ENCODE measurements at places on chromosomes 4 and X. TPM values are rescaled to one million over a fixed set of nuclear protein-coding genes. Genes with fewer than 3 reads are reported as not detected.

Gene KCNE5
- polyA plus RNA-seq, result not detected

DNA sequence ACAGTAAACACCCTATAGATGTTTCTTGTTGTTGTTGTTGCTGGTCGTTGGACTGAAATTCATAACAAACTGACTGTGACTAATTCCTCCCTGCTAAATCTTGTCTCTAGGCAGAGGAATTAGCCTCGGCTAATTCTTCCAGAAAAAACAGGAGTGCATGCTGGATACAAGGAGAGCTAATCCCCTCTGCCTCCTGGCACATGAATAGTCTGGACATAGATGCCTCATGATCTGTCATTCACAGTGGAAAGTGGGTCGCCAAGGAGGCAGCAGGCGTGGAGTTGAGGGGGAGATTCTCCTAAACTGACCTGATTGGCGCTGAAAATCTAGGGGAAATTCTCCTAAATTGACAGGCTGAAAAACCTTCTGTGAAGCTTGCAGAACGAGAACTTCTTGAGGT lies 220.1 kb downstream of the DCTD start:
- no peak for DNase-seq

- no peak for DNase-seq
Observed at GRCh38 chr4:4602468-4602867, 60.6 kb upstream of the STX18 start.

Gene L1CAM
- not detected for polyA plus RNA-seq

Gene GNRHR
- polyA plus RNA-seq, result not detected

DNA sequence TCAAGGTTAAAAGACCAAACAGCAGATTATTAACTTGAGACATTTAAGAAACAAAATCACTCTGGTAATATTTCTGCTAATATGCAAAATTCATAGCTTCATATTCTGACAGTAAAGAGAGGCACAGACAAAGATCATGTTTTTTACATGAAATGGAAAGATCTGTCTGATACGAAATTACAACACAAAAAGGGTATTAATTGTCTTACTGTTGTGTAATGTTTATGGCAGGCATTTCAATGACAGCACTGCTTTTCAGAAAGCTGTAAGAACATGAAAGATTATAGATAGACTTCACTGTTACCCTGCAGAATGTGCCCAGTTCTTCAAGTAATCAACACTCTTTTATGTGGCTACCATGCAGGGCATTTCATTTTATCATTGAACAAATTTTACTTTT lies 15.4 kb downstream of the DCHS2 start:
- DNase-seq, result no peak

DNA sequence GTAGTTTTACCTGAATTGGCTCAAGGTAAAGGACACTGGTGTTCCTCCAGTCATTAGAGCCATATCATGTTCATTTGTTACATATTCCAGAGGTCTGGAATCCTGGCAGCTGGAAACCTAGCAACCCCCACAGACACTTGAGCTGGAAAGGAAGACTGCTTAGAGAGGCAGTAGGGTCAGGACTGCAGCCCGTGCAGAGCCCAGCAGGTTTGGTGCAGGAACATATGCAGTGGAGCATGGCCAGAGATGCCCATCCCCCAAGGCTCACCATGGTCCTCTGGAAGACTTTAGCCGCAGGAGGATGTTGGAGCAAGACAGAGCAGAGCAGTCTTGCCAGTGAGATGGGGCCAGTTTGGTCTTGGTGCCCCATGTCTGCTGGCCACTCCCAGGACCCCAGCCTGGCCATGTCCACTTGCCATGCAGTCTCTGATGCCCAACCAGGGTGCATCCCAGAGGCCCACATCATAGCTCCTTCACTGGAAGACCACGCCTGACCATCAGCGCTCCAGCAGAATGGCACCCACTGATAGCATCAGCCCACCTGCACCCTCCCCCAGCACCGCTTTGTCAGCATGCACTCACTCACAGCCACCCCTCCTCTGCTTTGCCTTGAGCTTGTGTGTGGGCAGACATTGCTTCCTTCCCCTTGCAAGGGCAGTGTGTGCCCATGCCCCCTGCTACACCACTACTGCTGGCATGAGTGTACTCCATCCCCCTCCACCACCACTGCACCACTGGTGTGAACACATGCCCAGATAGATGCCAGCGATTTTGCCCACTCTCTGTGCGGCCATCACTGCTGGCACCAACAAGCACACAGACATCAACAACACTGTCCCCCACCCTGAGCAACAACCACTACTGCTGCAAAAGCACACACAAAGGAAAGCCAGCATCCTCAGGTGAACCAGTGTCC lies 190.3 kb upstream of the SPOCK3 start:
- DNase-seq, result no peak

Gene HDX
- 3.5 TPM for polyA plus RNA-seq

- DNase-seq, result no peak
Observed at GRCh38 chr4:121822796-121823504, 733 bp downstream of the CCNA2 start.

Gene ZNF732
- not detected for polyA plus RNA-seq

DNA sequence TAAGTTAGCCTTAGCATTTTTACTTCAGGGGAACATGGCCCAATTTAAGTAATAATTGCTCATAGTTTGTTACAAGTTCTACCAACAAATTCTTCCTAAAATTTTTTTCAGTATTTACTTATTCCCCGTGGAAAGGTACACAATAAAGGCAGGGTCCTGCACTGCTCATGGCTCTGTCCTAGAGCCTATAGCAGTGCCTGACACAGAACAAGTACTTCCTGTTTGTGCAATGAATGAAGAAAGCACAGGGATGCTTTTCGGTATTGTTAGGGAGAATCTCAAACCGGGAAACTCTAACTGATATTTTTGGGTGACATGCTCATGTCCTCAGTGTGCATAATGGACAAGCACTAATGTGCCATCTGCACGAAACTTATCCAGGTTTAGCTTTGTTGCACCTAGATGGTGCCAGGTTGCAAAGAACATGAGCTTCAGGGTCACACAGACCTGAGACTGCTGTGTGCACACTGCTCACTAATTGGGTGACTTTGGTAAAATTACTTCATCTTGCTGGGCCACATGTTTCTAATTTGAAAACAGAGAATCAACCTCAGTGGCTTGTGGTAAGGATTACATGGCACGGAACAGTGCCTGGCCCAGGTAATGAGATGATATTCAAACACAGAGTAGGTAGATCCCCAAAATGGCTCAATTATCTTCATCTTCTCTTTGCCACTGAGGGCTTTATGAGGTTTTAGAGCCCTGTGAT lies 175.8 kb upstream of the NPY2R start:
- DNase-seq, result no peak

DNA sequence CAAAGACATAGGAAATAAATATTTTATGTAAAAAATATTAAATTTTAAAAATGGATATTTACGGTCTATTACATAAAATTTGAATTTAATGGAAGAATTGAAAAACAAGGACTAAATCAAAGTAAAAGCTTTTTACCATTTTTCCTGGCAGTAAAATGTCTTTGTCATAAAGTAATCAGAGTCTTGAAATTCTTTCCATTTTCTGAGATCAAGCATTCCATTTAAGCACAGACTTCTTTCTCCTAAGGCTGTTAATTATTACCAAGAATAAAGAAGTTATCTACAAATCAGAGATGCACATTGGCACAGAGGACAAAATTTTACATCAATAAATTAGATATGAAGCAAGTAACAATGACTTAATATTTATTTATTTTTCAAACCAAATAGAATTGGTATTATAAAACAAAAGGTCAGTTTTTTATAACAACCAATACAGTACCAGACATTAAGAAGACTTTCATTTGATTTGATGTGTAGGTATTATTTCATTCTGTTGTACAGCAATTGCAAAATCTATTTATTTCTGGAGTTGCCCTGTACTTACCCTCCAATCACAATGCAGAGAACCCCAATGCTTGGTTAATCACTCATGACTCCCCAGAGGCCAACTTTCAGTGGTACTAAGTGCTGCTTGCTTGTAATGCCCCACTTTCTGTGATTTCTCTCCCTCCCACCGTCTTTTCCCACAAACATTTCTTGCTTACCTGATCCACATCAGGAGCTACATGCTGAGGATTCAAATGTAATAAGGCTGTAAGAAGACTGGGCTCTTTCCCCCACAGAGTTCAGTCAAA lies 254.6 kb downstream of the GASK1B start:
- DNase-seq, result no peak

DNA sequence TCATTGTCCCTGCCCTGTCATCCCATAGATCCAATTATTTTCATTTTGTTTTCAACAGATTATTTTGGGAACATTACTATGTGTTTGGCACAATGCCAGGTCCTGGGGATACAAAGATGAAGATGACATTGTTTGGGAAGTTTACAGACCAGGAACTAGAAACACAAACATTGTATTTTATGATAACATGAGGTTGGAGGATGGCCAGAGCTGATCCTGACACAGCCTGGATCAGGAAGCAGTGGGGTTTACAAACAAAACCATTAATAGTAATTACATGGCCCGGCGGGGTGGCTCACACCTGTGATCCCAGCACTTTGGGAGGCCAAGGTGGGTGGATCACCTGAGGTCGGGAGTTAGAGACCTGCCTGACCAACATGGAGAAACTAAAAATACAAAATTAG lies 29.9 kb downstream of the CLRN2 start:
- DNase-seq, result no peak

DNA sequence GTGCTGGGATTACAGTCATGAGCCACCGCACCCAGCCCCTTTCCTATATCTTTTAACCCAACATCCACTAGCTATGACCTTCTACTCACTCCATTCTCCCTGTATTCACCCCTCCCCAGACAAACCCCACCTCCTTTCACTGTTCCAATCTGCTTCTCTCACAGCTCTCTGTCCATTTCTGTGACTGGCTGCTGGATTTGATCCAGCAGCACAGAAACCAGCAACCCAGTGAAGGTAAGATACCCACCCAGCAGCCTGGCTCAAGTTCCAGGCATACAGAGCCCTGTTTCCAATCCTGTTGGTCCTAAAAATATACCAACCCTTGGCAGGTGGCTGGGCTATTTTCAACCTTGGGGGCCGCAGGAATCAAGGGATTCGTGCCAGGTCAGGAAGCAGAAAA lies 56.9 kb upstream of the SMIM10 start:
- DNase-seq, result no peak

DNA sequence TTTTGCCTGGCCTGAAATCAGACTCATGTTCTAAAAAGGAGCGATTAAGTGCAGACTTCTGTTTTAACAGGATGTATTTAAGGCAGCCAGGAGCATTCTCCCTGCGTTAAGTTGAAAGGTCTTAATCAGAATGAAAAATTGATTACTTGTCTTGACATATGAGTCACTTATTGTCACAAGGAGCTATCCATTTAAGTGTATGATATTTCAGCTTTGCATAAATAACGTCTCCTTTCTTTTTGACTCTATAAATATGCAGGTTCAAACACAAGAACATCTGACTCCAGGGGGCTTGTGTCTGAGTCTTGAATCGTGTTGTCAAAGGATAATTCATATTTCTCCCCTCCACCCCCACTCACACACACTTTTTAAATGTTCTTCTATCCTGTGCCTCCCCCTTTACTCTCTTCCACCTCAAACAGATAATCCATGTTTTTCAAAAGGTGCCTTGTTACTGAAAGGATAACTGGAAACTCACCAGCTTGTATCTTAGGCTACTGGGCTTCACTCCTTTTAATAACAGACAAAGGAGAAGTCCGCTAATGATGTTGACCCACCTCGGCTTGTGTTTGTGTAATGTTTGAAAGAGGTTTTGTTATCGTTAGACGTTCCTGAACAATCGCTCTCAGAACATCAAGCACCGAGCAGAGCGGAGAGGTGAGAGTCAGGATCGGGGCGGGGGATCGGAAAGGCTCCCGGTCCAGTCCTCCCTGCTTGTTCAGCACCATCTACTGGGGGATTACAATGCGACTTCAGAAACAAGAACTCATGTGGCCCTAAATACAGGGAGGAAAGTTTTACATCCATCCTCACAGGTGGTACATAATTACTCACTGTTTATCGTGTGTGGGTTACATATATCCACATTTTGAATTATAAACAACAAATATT lies 107.5 kb upstream of the RPL34 start:
- no peak for DNase-seq

GRCh38 chrX:25015486-25016360 lies at the start of gene ARX:
Gene ARX, minus strand, starts transcription at chrX:25015965. Its CDS starts 228 bp downstream, at chrX:25015737.
- DNase-seq, result no peak

Gene PNMA6E
- not detected for polyA plus RNA-seq

DNA sequence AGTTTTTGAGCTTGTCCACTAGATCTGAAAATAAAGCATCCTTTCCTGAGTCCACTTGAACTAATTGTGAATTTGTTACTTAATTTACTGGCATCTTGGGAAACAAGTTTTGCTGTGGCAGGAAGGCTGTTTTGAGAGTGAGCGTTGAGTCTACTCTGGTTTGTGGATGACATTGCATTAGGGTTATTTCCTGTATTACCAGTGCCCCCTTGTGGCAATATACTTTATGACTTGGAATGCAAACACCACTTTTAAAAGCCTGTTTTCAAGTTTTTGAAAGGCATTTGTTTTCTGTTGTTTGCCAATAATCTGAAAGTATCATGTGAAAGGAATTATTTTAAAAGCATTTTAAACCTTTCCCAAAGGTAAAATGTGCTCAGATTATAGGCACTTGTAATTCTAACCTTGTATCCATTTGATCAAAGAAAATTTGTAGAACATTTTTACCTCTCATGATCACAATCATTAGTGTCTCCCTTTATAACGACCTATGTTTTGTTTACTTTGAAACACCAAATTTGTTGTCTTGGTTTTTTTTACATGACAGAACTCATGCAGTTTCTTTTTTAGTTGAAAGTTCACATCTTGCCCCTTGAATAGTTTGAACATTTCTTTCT lies 18.0 kb upstream of the CYP2U1 start:
- DNase-seq, result peak; percentile 49

- DNase-seq, result no peak
Observed at GRCh38 chr4:41426539-41426938, 111.4 kb upstream of the LIMCH1 start.

DNA sequence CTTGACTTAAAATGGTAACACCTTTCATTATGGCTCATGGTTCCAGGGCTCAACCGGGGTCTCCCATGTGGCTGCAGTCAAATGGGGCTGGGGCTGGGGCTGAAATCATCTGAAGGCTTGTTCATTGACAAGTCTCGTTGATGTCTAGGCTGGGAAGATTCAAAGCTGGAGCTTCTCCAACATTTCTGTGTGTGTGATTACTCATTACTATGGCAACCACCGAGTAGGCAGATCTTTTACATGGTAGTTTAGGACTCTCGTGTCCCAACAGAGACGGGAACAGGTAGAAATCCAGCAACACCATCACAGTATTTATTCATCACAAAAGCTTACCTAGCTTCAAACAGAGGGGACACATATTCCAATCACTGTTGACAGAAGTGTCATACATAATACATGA lies 7.8 kb downstream of the YTHDC1 start:
- DNase-seq, result no peak

- no peak for DNase-seq
Observed at GRCh38 chr4:64899563-64899962, 490.3 kb upstream of the TECRL start.

Gene CCNQ
- polyA plus RNA-seq, result 76.0 TPM

Gene PAGE4
- not detected for polyA plus RNA-seq

GRCh38 chrX:152428120-152428519 lies 23.0 kb downstream of the GABRA3 start:
- DNase-seq, result no peak

Gene AIMP1
- polyA plus RNA-seq, result 78.6 TPM

- DNase-seq, result no peak
Observed at GRCh38 chr4:732911-733630, 27.4 kb downstream of the PCGF3 start.

Gene TRAM1L1
- polyA plus RNA-seq, result not detected

Gene NSDHL
- polyA plus RNA-seq, result 16.6 TPM
